Hematopoietic multipotent progenitor cell treated with erythropoietin and hydrocortisone succinate and interleukin-3 and kit ligand, for 6 days (in vitro differentiated cells): ENCODE measurements at places on chromosomes 7 and 10.

GRCh38 chr7:105743351-105744090, 132.9 kb downstream of the ATXN7L1 start:
- DNase-seq: peak; percentile 8

GRCh38 chr7:142263598-142264380, 5.9 kb upstream of the PRSS58 start:
- DNase-seq: no peak

DNA sequence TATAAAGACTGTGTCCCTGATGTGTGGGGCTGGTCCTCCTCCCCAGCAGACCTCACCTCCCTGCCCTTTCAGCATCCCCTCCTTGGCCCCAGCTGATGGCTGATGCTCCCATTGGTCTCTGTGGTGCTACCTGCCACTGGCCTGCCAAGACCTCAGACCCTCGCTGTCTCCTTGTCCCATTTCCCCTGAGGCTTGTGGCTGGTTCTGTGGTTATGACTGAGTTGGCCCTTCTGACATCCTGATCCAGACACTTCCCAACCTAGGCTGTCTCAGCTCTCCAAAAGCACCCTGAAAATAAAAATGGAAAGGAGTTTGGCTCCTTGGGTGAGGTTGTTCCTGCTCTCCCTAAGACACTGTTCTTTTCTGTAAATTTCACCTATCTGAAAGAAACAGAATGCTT, 214.2 kb downstream of the RPS24 start:
- DNase-seq: no peak

- no peak for DNase-seq
These were observed 87.8 kb upstream of the LRRTM3 start for GRCh38 chr10:66837990-66838389.

- DNase-seq: no peak
These were observed 276.3 kb downstream of the TFEC start for GRCh38 chr7:115754226-115754625.

DNA sequence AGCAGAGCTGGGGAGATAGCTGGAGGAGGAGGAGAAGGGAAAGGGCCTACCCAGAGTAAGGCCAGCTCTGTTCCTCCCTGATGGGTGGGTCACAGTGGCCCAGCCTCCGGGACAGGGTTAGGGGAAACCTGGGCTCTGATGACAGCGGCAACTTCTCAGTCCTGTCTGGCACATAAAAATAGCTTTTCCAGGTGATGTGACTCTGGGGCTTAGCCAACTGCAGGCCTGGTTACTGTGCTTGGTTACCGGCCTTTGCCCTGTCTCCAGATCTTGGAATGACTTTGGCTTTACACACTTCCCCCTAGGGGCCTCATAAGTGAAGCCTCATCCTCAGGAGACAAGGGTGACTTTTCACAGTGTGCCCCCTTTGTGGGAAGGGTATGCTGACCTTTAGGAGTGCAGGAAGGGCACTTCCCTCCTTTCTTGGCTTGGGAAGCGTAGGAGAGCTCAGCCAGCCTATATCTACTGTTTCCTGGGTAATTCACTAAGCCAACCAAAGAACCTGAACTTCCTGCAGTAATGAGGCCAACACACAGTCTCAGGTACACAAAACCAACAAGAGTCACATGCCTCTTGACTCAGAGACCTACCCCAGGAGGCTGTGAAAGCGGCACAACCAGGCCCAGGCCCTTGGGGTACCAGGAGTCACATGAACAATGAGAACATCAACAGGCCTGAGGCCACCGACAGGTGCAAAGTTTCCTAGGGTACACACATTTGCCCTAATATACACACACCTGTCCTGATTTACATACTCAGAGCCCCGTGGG, 11.7 kb upstream of the HILPDA start:
- no peak for DNase-seq

DNA sequence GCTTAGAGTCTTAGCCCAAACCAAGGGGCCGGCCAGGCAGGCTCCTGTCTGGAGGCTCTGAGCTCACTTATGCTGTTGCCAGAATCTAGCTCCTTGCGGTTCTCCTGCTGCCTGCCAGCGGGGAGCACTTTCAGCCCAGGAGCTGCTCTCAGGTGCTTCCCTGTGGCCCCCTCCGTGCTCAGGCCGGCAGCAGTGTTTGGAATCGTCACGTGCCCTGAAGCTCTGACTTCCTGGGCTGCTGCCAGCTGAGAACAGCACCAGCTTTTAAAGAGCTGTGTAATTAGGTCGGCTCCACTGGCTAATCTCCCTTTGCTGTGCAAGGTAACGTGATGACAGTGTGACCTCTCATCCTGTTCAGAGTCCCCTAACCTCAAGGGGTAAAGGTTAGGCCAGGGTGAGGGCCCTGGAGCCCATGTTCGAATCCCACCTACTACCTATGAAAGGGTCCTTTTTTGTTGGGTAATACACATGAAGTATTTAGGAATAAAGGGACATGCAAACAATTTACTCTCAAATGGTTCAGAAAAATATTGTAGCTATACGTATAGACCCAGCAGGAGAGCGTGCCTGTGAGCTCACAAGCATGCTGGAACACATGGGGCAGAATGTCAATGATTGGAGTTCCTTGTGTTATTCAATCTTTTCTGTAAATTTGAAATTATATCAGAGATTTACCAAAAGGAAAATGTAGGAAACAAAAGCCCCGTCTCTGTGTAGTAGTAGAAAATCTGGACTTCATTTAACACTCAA, 16.6 kb downstream of the ZNF862 start:
- no peak for DNase-seq

DNA sequence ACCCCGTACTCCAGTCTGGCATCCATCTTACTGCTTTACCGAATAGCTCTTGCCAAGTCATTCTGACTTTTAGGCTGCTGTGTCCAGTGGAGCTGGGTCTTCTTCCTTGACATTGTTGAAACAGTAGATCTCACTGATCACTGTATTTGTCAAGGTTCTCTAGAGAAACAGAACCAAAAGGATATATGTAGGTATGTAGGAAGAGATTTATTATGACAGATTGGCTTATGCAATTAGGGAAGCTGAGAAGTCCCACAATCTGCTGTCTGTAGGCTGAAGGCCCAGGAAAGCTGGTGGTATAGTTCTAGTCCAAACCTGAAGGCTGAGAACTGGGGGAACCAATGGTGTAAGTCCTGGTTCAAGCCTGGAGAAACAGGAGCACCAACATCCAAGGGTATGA, 12.1 kb upstream of the PRRT4 start:
- no peak for DNase-seq

DNA sequence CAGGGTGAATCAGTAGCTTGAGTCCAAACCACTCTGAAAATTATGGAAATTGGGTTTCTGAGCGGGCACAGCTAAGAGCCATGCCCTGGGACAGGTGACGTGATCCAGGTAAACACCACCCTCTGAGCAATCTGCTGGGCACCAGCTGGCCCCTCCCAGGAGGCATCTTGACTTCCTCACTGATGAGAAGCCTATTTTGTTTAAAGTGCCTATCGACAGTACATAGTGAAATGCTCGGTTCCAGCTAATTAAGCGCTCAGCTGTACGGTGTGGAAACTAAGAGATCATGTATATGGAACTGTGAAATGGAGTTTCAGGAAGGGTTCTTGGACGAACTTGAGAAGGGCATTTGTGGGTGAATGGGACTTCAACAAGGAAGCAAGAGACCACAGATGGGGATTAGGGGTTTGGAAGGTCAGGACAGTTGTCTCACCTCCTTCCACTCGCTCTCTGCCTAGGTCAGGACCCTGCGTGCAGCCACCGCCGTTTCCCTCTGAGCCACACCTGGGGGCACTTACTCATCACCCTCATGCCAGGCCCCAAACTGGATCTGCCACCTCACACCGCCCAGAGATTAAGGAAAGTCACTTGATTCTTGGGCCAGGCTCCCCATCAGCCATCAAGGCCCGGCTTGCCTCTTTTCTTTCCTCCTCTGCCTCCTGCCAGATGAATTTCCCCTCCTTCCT, 3.2 kb downstream of the ITPRIP start:
- DNase-seq: no peak

GRCh38 chr7:151542606-151543130, 23.0 kb upstream of the RHEB start:
- no peak for DNase-seq

DNA sequence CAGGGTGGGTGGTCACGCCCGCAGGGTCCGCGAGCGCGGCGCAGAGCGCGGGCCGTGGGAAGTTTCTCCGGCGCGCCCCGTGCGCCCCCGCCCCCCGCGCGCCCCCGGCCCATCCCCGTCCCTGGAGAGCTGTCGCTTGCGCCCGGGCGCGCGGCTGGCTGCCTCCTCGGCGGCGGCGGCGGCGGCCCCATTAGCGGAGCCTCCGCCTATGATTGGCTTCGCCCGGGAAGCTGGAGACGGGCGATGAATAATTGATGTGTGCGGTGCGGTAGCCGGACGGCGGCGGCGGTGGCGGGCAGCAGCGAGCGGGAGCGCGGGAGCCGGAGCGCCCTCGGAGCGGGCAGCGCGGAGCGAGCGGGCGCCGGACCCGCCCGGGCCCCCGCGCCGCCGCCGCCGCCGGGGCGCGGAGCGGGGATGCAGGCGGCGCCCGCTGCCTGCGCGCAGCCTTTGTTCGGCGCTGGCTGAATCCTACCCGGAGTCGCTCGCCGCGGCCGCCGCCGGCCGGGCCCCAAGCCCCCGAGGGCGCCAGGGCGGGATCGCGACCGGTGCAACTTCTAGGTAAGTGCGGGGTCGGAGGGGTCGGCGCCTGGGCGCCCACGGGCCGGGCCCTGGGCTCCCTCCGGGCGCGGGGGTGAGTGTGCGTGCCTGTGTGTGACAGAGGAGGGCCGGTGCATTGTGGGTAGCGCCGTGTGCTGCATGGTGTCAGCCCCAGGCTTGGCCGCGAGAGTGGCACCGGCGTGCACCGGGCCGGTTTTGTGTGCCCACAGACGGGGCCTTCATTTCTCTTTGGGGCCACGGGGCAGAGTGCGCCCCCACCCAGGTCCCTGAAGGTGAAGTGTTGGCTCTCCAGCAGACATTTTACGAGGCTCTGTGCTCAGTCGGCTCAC, 103.8 kb upstream of the PPIF start:
- DNase-seq: peak; percentile 33

DNA sequence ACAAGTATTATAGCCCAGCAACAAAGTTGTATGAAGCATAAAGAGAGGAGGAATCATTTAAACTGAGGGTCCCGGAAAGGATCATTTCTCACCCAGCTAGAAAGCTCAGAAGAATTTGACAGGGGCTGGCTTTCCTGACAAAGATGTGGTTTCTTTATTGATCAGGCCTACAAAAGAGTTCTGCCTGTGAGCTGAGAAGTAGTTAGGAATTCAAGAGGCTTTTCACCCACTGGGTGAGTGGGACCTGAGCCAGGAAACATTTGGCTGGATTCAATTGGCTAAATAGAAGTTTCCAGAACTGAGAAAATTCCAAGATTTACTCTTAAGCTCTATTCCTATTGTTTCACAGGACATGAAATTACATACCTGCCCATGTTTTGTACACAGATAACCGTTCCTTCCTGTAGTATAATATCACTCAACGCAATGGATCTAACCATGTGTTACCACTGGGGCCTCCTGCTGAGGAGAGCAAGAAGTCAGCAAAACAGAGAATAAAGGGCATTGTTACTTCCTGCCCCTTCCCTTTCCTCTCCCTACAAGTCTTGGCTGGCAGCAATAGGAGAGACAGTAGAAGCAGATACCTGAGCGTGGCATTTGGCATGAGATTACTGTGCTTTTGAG, 53.9 kb upstream of the PAPSS2 start:
- DNase-seq: no peak

GRCh38 chr7:128833946-128834325, 3.7 kb downstream of the FLNC start:
- no peak for DNase-seq

DNA sequence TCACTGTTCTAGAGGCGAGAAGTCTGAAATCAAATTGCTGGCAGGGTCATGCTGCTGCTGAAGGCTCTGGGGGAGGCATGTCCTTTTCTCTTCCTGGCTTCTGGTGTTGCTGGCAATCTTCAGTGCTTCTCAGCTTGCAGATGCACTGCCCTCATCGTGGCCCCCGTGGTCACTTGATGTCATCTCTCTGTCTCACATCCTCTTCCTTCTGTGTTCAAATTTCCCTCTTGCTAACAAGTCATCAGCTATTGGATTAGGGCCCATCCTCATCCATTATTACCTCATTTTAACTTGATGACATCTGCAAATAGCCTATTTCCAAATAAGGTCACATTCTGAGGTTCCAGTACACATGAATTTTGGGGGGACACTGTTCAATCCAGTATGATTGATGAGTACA, 36.6 kb upstream of the SRGN start:
- DNase-seq: peak; percentile 47
